ENCODE measurements at places on chromosomes 12 and 14.

DNA sequence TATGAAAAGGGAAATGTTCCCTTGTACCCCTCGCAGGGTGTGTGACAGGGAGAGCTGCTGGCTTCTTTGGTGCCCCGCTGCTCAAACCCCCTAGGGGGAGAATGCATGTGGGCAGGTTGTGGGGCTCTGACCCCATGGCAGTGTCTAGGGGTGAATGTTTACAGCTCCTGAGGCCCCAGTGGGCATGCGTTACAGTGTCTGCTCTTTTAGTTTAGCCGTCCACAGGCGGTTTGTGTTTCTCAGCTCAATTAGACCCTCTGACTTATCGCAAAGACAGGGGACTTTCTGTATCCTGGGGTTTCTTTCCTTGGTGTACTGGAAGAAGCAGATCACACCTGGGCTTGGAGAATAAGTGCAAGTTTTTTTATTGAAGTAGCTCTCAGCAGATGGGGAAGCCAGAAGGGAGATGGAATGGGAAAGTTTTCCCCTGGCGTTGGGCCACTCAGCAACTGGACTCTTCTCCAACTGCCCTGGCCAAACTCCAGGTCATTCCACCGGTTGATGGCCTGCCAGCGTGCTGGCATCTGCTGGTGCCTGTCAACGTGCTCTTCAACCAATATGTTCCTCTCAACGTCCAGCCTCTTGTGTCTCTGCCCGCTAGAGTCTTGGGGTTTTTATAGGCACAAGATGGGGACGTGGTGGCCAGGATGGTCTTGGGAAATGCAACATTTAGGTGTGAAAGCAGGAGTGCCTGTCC lies 720.9 kb downstream of the FSCB start:
- no peak for DNase-seq

DNA sequence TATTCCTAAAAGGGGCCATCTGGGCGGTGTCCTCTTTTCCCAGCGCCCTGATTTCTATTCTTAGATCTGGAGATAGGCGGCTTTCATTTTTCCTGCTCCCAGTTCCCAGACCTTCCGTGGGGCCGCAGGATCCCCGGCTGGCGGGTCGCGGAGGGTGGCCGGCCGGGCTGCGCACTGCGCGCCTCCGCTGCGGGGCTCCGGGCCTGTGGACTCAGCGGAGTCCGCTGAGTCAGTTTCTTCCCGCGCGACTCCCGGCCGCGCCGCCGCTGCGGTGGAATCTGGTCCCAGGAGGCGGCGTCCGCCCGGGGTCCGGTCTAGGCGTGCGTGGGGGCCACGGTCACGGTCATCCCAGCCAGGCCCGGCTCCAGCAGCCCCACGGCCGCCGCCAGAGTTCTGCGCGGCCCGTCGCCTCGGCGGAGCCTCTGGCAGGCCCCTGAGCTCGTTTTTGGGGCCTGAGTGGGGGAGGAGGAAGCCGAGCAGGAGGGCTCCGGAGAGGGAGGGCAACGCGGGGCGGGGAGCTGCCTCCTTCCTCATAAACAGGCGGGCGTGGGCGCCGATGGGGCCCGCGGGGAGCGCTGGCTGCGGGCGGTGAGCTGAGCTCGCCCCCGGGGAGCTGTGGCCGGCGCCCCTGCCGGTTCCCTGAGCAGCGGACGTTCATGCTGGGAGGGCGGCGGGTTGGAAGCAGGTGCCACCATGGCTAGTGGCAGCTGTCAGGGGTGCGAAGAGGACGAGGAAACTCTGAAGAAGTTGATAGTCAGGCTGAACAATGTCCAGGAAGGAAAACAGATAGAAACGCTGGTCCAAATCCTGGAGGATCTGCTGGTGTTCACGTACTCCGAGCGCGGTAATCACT lies at the start of gene LRRK2:
Gene LRRK2 (plus strand): TSS at position 559 of the 853 bp plus-strand sequence. CDS start 135 bp downstream, at position 694.
- peak; percentile 80 for DNase-seq

DNA sequence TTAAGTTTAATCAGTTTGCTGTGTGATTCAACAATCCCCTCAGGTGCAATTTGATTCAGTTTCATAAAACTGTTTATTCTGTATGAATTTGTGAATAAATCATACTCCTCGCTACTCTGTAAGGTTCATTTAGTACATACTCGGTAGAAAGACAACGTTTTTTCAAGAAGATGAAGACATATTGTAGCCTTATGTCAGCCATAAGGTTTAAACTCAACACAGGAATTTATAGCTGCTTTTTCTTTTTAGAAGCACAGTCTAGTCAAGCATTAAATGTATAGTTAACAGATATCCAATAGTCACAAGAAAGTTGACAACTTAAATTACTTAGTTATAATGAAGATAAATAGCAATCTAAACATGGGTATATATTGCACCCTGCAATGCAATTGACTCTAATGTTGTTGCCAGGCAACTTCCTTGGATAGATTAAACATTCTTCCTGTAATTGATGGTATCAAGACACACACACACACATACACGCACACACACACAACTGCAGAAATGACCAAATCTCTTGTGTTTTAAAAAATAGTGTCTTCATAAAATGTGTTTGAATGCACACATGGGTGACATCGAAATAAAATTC lies 151.5 kb upstream of the MGAT4C start:
- DNase-seq, result no peak

- DNase-seq, result no peak
Measured at GRCh38 chr12:2697057-2697800, 97.5 kb upstream of the FKBP4 start.

DNA sequence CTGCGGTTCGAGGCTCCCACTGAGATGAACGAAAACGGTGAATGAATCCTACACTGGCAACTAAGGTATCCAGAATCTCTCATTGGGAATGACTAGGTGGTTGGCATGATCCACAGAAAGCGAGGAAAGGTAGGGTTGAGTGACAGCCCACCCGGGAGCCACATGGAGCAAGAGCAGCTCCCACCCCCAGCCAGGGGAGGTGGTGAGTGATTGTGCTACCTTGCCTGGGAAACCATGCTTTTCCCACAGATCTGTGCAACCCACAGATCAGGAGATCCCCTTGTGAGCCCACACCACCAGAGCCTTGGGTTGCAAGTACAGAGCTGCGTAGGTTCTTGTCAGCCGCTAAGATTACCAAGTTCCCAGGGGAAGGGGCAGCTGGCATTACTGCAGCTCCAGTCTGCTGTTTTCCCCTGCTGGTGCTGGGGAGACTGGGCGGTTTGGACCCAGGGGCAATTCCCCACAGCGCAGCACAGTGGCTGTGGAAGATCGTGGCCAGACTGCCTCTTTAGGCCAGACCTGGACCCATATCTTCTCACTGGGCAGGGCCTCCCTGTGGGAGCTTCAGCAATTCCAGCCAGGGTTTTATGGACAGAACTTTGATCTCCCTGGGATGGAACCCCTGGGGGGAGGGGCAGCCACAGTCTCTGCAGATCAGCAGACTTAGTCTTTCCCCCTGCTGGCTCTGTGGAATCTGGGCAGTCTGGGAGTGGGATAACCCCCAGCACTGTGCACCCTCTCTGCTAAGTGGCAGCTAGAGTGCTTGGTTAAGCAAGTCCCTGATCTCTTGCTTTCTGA lies 44.6 kb upstream of the PPP4R3A start:
- DNase-seq, result no peak

DNA sequence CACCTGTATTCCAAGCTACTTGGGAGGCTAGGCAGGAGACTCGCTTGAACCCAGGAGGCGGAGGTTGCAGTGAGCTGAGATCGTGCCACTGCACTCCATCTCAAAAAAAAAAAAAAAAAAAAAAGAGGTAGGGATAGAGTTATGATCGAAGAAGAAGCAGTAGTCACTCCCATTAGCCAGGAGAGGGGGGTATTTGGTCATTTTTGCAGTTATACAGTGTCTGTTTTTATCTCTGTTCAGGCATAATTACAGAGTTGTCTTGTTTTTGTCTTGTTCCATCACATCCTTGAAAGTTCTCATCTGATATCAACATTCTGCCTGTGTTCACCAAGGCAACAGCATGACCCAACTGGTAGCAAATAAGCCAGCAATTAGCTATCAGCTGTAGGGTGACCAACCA lies 98.5 kb upstream of the TMPO start:
- DNase-seq, result no peak

GRCh38 chr12:104586351-104586919 lies 129.7 kb downstream of the CHST11 start:
- no peak for DNase-seq

- no peak for DNase-seq
Measured at GRCh38 chr12:89225808-89226411, 126.4 kb downstream of the DUSP6 start.

DNA sequence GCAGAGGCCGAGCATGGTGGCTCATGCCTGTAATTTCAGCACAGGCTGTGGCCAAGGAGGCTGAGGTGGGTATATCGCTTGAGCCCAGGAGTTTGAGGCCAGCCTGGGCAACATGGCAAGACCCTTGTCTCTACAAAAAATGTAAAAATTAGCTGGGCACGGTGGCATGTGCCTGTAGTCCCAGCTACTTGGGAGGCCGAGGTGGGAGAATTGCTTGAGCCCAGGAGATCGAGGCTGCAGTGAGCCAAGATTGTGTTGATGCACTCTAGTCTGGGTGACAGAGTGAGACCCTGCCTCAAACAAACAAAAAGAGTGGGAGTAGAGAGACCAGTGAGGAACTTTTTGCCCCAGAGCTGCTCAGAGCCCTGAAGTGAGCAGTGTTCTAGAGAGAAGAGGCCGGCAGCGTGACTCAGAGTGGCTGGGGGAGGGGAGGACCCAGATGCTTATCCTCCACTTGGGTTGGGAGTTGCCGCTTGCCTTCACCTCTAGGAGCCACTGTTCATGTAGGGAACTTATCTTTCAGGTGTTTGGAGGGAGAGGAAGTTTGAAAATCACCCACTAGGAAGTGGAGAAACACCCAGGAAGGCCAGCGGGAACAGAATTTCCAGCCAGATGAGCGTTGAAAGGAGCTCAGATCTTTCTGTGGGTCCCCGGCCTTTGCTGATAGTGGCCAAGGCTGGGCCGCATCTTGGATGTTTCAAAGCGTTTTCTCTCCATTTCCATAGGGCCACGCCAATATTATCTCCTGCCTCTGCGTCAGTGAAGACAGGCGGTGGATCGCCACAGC lies 15.3 kb downstream of the CFAP251 start:
- no peak for DNase-seq

- no peak for DNase-seq
Measured at GRCh38 chr12:110774824-110775223, 32.1 kb upstream of the PPP1CC start.

- no peak for DNase-seq
Measured at GRCh38 chr14:105309371-105309770, 5.2 kb upstream of the PACS2 start.

GRCh38 chr12:5473076-5473782 lies 41.3 kb downstream of the NTF3 start:
- DNase-seq, result no peak

DNA sequence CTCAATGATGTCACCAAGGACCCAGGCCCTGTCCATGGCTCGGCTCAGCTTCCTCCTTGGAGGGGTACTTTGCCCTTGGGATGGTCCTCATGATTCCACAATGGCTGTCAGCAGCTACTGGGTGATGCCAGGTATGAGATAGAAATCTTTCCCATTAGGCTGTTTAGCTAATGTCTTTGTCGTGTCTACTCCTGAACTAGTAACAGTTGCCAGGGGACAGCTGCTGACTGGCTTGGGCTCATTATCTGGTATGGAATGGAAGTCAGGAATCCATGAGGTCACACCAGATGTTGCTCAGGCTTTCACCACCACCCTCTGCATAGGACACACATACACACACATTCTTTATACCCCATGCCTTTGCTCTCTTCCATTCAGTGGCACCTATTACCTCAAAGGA lies 9.2 kb downstream of the PRPH start:
- DNase-seq, result no peak

GRCh38 chr12:121383601-121384021 lies 16.3 kb upstream of the RNF34 start:
- DNase-seq, result no peak

DNA sequence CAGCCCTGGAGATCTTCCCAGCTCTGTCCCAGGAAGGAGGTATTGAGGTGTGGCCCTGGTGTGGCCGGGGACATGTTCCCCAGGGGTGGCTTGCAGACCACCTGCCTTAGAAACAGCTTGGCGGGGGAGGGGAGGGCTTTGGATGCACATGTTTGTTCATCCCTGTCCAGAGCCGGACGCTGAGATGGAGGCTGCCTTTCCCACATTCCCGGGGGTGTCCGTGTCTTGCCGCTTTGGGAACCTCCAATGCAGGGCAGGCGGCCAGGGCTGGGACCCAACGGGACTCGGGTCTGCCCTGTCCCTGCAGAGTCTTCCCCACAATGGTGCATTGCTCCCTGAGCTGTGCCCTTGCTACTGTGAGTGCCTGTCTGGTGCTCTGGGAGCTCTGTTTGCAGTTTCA lies 319.5 kb upstream of the SFSWAP start:
- no peak for DNase-seq

GRCh38 chr12:108807476-108807875 lies 49.9 kb downstream of the SSH1 start:
- DNase-seq, result no peak

DNA sequence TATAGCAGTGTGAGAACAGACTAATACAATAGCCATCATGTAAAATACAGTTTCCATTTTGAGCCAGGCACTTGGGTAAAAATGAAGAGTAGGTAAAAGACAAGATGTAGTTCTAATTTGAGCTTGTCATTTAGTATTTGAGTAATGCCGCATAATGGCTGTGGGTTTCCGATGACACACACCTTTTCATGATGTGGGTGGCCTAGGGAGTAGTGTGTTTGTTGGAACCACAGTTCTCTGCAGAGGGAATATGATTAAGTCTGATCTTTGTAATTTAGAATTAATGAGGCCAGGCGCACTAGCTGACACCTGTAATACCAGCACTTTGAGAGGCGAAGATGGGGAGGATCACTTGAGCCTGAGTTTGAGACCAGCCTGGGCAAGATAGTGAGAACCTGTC lies 61.8 kb downstream of the RCOR1 start:
- no peak for DNase-seq

DNA sequence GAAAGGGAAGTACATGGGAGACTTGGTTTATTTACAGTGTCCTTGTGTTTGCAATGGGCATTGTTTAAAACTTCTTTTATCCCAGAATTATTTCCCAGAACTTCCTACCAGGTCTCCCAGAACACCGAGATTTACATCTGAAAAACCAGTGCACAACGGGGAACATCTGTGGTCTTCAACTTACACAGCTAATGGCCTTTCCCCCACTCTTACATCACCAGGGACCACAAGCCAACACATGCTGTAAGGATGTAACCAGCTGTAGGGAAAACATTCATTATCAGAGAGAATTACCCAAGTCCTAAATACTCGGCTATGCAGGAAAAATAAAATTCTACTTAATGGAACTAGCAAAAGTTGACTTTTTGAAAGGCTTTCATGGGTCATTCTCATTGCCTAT lies 267.6 kb downstream of the DUSP6 start:
- no peak for DNase-seq

DNA sequence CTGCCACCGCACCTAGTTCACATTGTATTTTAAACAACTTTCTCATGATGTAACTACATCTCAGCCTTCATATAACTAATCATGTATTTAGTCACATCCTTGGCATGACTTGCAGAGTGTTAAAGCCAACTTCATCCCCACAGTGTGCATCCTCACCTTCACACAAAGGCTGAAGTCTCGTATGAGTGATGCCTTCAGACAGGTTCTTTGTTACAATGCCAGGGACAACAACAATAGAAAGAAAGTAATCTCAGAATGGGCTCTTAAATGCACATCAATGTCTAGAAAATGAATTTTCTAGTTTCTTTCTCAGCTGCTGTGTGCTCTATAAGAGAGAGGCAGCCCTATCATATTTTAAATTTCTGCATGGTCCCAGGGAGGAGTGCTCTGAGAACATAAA lies 221.3 kb downstream of the DIO2 start:
- no peak for DNase-seq

GRCh38 chr14:58491593-58491992 lies 64.1 kb downstream of the KIAA0586 start:
- DNase-seq, result no peak

- no peak for DNase-seq
Measured at GRCh38 chr12:6627616-6628015, 8.1 kb downstream of the LPAR5 start.

Measured in ecto neural progenitor cell (in vitro differentiated cells).